AML-193 (cell line): ENCODE measurements at places on chromosomes 12 and 14.
A peak's percentile ranks its signal among the peaks of the same experiment; 100 is the strongest.

- no peak for DNase-seq
Measured at GRCh38 chr12:91139286-91139685, 28.0 kb upstream of the LUM start.

GRCh38 chr14:55881577-55882241 lies 236.5 kb upstream of the PELI2 start:
- DNase-seq: no peak

GRCh38 chr12:95088379-95088778 lies 15.0 kb upstream of the NR2C1 start:
- no peak for DNase-seq

DNA sequence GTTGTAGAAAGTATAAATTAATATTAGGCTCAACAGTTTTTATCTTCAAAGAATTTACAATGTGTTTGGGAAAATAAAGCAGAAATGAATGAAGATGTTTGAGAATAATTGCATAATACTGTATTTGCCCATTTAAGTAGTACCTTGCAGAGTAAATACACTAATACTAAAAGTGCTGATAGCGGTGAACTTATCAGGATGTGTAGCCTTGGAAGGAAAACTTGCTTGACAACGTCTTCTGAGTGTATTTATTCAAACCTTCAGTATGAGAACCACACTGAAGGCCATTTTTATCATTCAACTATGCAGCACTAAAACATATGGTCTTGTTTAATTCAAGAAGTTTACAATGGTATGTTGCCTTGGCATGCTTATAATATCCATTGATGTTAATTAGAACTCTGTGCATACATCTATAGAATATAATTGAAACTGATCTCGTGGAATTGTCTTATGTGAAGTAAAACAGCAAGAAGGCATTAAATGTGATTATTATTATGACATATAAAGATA lies 41.3 kb downstream of the MSRB3 start:
- DNase-seq: no peak

DNA sequence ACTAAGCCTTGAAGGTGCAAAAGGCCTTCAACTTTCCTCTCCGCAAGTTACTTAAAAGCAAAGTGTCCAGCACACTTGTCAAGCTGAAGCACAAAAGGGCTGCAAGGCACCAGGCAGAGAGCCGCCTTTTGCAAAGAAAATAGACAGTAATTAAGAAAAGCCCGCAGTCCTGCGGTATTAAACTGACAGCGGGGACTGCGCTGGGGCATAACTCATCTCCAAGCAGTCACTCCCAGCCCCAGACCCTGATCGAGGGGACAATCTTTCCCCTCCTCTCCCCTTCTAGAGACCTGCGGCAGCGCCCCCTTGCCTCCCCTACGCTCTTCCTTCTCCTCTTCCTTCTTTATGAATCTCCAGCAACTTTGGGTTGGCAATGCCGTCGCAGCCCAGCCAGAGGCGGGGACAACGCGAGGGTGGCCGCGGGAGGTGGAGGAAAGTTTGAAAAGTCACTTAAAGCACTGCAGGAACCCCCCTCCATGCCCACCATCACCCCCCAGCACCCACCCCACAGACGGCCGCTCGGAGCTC lies 200.9 kb upstream of the CAND1 start:
- DNase-seq: no peak

- no peak for DNase-seq
Measured at GRCh38 chr12:31627456-31628054, 31.9 kb upstream of the ETFBKMT start.

GRCh38 chr14:89481196-89481595 lies 64.2 kb upstream of the FOXN3 start:
- no peak for DNase-seq

DNA sequence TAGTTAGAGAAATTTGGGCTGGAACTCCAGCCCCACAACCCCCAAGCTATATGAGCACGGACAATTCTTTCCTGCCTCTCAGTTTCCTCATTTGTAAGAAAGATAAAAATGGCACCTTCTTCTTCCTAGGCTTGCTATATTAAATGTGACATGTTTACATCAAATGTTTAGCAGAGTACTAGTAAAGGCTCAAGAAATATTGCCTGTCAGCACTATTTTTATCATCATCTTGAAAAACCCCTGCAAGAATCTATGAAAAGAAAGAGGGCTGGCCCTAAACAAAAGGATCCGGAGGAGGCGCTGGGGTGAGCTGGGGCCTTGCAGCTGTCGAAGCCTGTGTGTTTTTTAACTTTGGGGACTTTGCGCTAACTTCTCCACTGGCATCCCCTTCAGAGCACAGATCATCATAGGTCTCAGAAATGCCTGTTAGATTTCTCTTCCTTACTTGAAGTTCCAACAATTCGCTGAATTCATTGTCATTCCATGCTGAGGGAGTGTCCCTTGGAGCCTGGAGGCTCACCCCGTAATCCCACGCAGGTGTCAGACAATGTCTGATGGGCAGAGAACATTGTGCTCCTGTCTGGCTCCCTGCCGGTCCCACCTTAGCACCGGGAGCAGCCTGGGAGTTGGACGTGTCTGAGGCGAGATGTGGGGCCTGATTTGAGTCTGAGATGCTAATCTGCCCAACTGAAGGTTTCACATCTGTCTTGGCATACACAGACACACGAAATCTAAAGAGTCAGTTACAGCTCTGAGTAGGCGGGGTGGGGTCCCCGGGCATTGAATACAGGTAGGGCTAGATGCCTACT lies 206.8 kb downstream of the NUAK1 start:
- DNase-seq: no peak

DNA sequence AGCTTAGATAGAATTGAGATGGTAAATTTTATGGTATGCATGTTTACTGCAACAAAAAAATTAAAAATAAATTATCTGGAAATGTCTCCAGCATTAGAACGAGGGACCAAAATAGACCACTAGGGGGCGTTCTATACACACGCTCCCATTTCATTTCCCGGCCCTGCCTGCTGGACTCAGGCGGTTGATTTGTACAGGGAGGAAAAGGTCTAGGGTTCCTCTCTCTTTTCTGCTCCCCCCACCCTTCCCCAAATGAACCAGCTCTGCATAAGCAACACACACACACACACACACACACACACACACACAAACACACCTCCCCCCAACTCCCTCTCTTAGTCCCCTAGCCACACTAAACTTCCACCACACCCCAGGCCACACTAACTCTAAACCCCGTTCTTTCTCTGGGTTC lies 7.8 kb upstream of the DTX1 start:
- peak; percentile 64 for DNase-seq

- DNase-seq: no peak
Measured at GRCh38 chr12:131894981-131895639, 688 bp downstream of the ULK1 start.

DNA sequence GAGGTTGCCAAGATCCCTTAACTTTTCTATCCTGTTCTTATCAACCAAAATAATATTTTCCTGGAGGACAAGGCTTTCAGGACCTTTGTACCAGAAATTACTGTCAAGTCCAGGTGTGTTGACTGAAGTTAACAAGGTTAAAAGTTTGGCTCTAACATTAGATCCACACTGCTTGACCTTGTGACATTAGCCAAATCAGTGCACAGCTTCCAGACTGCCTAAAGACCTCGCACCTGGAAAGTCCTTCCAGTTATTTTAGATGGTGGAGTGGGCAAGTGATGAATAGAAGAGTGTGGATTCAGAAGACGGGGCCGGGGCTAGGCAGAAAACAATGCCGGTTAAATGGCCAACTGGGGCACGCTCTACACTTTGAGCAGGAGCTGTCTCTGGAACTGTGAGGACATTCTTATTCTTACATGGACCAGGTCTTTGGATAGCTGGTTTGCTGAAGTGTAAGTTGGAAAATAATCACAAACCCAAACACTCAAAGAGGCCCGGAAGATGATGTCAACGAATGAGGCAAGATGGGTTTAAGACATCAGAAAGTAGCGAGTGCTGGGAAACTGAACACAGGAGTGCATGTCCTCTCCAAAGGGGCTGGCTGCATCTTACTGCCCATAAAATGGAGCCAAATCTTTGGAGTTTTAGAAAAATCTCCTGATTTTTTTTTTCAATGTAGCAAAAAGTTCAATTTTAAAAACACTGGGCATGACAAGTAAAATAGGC lies 56.3 kb downstream of the NIN start:
- no peak for DNase-seq

DNA sequence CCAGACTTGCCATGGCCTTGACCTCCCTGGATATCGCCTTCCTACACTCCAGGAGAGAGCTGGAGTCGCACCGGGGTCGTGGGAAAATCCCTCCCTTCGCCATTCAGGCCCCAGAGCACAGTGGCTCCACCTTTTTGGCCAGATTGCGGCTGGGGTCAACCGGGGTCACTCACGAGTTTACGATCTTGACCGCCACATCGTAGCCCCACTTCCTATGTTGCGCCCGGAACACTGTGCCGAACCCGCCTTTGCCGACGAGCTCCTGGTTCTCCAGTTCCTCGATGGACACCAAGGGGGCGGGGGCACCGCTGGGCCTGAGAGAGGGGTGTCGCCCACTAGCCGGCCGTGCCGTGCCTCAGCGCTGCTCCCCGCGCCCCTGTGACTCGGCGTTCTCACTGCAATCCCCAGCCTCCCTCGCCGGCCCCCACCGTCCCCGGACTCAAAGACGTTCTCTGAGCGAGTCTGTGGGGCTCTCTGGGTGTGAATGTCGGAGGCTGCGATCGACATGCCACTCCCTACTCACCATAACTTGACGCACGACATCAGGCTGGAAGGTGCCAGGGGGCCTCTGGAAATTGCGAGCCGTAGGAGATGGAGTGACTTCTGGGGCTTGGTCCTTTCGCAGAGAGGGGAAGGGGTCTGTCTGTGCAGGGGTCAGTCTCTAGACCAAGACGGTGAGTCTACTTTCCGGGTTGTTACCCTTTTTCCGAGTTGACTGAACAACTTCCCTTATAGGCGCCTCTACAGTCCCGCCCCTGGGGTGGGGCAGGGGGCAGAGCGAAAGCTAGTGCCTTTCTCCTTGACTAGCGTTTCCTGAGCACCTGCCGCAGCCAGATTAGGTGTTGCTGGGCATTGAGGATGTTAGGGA lies at the start of gene RIPK3:
Gene RIPK3, minus strand, starts transcription at position 708 of the 868 bp plus-strand sequence. Its CDS starts 165 bp downstream, at position 543.
- peak; percentile 40 for DNase-seq

DNA sequence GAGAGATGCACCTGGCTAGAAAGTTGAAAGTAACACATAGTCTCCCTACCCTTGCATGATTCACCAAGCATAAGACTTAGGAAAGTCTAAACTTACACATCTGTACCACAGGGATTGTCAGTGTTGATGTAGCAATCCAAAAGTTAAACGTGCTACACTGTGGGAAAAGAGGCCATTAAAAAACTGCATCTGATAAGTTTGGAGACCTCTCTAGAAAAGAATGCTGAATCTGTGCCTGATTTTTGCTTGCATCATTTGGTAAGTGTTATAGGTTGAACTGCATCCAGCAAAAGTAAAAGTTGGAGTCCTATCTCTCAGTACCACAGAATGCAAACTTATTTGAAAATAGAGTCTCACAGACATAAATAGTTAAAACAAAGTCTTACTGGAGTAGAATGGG lies 126.6 kb downstream of the SLC6A15 start:
- no peak for DNase-seq

- DNase-seq: peak; percentile 5
Measured at GRCh38 chr12:56629459-56630179, 507 bp downstream of the BAZ2A start.

DNA sequence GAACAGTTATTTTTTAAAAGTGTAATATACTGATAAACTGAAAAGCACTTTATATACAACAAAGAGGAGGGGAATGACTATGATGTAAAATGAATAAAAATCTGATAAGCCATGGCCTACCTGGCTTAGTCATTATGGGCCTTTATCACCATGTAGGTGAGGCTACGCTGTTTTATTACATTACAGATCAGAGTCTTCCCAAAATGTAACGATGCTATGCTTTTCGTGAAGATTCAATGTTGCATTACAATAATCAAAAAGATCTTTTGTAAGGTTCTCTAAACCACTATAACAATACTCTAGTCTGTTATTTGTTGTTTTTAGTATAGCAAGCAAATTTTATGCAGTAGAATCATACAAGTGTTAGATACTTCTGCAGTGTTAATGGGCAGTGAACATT lies 34.2 kb downstream of the ARID4A start:
- no peak for DNase-seq

DNA sequence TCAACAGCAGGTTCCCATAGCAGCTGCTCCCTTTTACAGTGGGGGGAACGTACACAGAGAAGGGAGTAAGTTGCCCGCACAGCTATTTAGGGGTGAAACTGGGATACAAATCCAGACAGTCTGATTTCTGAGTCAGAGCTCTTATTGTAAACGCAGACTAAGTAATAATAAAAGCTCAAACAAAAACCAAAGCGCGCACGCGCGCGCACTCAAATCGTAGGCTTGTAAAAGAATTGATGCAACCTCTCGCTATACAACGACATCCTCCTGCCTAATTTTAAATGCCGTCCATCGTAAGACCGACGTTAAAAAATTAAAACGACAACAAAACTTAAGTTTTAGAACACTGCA lies 747 bp upstream of the DACT1 start:
- no peak for DNase-seq

DNA sequence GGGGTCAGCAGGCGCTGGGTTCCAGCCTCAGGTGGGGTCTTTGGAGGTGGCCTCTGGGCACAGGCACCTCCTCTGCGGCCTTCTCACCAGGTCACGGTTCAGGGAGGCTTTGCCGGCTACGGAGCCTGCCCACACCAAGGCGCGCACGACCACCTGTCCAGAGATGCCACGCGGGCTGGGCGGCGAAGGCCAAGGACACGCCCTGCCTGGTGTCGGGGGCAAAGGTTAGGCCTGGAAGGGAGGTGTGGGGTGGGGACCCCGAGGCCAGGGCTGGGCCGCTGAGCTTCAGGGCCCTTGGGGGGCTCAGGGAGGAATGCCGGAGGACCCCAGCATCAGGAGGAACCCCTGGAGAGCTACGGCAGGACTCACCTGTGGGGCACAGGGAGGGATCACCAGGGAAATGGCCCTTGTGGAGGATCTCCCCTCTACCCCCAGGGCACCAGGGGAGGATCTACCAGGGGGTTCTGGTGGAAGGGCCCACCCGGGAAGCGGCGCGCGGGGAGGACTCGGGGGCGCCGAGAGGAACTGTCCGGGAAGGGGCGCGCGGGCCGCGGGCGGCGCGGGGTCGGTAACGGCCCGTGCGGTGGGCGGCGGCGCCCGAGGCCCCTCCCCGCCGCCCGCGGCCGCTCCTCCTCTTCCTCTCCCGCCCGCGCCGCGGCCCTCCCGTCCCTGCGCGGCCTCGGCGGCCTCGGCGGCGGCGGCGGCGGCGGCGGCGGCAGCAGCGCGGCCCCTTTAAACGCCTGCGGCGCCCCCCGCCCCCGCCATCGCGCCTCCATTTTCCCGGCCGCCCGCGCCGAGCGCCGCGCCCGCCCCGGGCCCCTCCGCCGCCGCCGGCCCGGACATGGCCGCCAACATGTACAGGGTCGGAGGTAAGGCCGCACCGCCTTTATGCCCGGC lies at the start of gene MTA1:
Gene MTA1, plus strand, starts transcription at position 633 of the 897 bp plus-strand sequence. Its CDS starts 209 bp downstream, at position 842.
- peak; percentile 17 for DNase-seq

- DNase-seq: no peak
Measured at GRCh38 chr12:78864403-78864869, at the start of gene SYT1. Gene SYT1, plus strand, starts transcription at chr12:78864774.
